Kidney epithelial cell (primary cell): ENCODE measurements at places on chromosomes 11 and 22. TPM values are rescaled to one million over a fixed set of nuclear protein-coding genes. Genes with fewer than 3 reads are reported as not detected.

GRCh38 chr11:11620173-11620920, 1.5 kb downstream of the GALNT18 start:
- no peak for DNase-seq

DNA sequence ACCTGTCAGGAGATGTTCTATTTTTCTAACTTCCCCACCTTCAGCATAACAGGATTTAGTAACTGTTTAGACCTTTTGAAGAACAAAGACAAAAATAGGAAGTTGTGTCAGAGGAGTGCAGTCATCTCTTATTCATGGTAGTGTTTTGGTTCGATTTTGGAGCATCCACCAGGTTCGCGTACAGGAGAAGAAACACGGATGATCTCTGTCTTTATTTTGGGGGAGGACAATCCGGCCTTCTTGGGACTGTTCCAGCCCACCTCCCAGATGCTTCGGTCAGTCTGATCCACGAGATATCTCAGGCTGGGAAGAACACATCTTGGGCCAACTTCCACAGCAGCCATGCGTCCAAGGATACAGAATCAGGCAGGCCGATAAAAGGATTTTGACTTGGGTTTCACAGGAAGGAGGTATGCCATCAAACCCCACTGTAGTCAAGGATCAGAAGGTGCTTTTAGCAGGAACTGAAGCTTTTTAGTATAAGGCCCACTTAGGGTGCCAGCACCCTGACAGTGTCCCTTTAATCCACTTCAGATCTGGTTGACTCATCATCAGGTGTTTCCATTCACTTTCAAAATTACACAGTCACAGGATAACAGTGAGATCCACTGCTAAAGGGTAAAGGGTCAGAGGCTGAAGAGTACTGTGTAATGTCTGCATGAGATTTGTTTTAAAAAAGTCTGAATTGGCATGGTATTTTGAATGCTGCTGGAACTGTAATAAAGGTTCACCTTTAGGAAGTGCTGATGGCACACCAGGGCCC, 16.5 kb downstream of the PATZ1 start:
- no peak for DNase-seq

GRCh38 chr11:114057605-114058004, 1.9 kb upstream of the ZBTB16 start:
- DNase-seq: no peak

DNA sequence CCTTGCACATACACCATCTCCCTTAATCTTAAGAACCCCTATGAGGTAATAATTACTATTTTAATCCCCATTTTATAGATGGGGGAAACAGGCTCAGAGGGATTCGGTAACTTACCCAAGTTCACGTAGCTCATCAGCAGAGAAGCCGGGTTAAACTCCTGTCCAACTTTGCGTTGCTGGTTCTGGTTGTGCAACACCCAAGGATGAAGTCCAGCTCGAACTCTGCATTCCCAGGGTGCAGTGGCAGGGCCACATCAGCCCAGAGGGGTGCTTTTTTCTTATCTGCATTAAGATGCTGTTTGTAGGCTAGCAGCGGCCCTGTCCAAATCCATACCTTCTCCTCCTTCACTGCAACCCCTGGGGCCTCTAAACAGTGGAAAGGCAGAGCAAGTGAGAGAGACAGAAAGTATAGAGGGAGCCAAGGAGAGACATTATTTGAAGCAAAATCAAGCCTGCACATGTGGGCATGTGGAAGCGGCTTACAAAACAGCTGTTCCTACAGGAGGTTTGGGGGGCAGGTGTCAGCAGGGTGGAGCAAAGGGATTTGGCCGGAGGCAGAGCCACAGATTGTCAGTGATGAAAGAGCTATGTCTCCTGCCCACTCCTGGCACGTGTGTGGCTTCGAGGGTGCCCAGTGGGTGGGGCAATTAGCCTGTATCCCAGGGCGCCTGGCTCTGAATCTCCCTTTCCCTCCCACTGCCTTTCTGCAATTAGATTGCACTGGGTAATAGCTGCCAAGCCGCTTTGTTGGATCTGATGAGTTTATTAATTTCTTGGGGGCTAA, 129.5 kb upstream of the TBCEL start:
- DNase-seq: no peak

GRCh38 chr11:42996421-42997307, 315.1 kb upstream of the API5 start:
- no peak for DNase-seq

DNA sequence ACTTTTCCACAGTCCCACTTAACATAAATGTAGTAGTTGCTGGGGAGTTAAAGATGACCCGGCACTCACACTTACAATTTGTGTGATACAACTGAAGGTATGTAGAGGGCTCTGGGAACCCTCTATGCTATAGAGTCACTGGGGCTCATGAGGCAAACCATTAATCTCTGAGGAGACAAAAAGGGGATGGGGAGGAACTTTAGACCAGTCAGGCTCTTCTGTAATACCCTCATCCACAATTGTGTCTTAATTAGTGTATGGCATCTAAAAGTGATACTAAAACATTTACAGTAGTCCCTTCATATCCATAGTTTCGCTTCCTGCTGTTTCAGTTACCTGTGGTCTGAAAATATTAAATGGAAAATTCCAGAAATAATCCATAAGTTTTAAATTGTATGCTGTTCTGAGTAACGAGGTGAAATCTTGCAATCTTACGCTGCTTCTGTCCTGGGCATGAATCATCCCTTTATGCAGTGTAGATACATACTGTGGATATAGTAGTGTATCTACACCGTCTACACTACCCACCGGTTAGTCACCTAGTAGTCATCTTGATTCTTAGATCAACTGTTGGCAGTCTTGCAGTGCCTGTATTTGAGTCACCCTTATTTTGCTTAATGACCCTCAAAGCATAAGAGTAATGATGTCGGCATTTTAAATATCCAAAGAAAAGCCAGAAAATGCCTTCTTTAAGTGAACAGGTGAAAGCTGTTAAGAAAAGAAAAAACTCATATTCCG, 12.2 kb downstream of the CBL start:
- DNase-seq: peak; percentile 97

DNA sequence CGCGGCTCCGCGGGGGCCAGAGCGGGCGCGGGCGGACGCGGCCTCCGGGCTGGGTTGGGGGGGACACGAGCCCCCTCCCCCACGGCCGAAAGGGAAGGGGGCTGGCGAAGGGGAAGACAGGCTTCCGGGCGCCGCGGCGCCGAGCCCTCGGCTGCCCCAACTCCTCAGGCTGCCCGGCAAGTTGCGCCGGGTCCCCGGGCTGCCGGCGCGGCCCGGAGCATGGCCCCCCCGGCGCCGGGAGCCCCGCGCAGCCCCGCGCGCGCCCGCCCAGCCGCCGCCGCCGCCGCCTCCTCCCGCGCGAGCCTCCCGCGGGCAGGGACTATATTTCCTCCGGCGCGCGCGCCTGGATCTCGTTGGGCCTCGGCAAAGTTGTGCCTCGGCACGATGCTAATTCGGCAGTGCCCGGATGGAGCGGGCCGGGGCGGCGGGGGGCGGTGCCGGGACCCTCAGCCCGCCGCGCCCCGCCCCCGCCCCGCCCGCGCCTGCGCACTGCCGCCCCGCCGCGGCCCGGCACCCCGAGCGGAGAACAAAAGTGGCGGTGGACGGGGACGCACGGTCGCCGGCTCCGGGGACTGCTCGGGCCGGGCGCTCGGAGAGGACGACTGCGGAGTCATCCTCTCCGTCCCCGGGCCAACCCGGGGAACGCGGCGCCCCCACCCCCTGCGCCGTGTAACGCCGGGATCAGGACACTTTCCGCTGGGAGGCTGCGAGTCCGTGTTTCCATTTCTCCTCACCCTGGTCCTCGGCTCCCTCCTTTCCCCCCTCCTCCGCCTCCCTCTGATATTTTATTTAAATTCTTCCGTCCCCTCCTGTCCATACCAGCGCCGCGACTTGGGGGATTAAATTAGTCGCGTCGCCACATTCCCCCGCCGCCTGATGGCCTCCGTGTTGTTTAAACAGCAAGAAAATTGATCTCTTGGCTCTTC, at the start of gene PHF21B:
Gene PHF21B, minus strand, starts transcription at position 400 of the 926 bp plus-strand sequence. CDS start 456 bp downstream, outside the sequence.
- no peak for DNase-seq

DNA sequence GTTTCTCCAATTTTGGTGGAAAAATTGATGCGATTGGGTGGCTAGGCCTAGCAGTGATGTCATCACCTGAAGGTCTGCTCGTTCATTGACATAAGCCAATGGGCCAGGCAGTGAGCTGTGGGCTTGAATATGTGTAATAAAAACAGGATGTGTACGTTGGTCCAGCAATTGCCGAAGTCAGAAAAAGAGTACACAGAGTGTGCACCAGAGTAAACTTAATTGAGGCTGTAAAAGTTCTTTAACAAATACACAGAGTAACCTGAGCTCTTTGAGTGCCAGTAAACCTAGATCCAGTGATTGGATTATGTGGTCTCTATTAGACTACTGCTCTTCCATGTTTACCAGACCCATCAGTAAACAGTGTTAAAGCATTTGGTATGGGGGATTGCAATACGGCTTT, 13.0 kb upstream of the GLYATL1 start:
- no peak for DNase-seq

GRCh38 chr11:1694064-1694845, 2.7 kb upstream of the KRTAP5-6 start:
- peak; percentile 14 for DNase-seq

- DNase-seq: no peak
Observed at GRCh38 chr11:25566298-25567200, 765.4 kb upstream of the ANO3 start.

- DNase-seq: peak; percentile 73
Observed at GRCh38 chr11:16788141-16789062, 50.0 kb downstream of the C11orf58 start.

GRCh38 chr11:33920838-33921613, 29.1 kb upstream of the LMO2 start:
- DNase-seq: no peak

GRCh38 chr22:49307481-49307830, 520.2 kb downstream of the BRD1 start:
- no peak for DNase-seq

- no peak for DNase-seq
Observed at GRCh38 chr22:43924877-43925276, 1.3 kb downstream of the PNPLA3 start.

- no peak for DNase-seq
Observed at GRCh38 chr11:64876229-64876750, 2.1 kb downstream of the EHD1 start.

DNA sequence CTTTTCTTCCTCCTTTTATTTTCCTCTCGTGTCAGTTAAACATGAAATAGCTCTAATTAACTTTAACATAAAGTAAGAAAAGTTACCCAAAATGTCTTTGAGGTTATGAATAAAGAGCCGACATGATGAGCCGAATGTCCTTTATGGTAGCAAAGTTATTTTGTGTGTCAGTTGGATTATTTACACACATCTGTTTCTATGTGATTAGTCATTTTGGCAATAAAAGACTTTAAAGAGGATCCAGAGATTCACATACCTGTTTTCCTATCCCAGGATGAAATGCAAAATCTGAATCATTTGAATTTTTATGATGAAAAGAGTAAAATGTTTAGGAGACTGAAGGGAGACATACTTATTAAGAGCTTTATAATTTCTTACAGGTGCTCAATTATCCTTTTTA, 34.0 kb upstream of the TECTA start:
- no peak for DNase-seq

DNA sequence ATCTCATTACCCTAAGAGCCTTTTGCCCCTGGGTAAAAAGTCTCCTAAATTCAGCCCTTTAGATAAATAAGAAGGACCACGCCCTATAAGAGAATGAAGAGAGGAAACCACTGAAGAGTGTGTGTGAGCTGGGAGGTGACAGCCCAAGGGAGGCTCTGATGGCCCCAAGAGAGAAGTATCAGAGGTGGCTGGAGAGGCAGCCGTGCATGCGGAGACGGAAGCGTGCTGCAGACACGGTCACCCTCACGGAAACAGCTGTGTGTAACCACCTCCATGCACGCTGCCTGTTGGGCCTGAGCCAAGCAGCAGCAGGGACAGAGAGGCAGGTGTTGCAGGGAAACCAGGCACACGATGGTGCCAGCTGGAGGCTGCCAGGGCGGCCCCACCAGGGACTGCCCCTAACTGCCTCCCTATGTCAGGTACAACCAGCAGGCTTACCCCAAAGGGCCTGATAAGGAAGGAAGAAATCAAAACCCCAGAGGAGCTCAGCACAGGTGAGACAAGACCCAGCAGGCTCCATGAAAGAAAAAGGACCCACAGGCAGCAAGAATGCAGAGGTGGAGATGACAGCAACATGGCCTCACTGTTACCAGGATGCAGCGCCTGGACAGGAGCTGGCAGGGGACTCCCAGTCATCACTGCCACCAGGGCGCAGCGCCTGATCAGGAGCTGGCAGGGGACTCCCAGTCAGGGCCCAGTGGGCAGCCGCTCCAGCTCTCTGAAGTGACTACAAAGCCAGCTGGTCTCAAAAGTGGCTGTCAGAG, 7.8 kb downstream of the LARGE2 start:
- DNase-seq: no peak

DNA sequence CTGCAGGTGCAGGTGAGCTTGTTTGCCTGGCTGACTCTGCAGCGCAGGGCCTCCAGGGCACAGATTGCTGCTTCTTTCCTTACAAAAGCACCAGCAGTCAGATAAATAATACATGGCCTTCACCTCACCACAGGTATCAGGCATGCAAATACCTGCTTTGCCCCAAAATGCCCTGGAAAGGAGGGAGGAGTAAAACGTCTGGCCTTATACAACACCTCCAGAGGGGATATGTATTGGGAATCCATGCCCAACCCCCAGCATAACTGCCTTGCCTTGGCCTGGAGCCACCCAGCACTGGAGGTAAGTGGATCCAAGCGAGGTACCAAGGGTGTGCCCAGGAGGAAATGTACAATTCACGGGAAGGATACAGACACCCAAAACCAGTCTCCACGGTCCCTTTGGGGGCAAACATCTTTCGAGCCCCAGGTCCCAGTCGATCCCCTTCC, 860 bp downstream of the TMEM184B start:
- DNase-seq: no peak

- DNase-seq: no peak
Observed at GRCh38 chr11:29782447-29782846, 234.4 kb downstream of the KCNA4 start.

DNA sequence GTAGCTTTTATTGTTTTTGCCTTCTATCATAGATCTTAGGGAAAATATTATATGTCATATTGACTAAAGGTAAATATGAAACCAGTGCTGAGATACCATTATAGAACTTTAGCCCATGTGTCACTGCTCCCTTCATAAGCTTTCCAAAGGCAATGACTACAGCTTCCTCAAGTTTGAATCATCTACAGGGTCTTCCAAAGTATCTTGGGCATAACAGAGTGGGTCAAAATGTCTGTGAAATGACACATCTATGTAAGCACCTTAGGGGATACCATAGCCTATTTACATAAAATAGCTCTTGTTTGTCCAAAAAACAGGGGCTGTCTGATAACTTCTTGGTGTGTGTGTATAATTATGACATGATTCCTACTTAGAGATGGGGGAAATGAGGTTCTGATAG, 52.5 kb downstream of the RELT start:
- no peak for DNase-seq

The SEPTIN3 gene
- 1.9 and 2.5 TPM in 2 replicates for total RNA-seq

The MEI1 gene
- 1.5 and 3.4 TPM in 2 replicates for total RNA-seq

The MPZL3 gene
- 7.9 and 9.4 TPM in 2 replicates for total RNA-seq

The PRG3 gene
- not detected in 2 replicates for total RNA-seq

The LYVE1 gene
- total RNA-seq: 0.27 TPM in 1 of 2 replicates, not detected in the other

The LRRN4CL gene
- 0.25 TPM in 1 of 2 replicates, not detected in the other for total RNA-seq

The BIK gene
- total RNA-seq: 28.5 and 31.3 TPM in 2 replicates

The YPEL1 gene
- total RNA-seq: 2.8 and 4.9 TPM in 2 replicates

The PDE3B gene
- 3.1 TPM in 2 replicates for total RNA-seq

The SLC22A25 gene
- total RNA-seq: not detected in 2 replicates

The ACRV1 gene
- total RNA-seq: not detected in 2 replicates

The RIMBP3C gene
- total RNA-seq: 0.29 and 0.48 TPM in 2 replicates

The RGL4 gene
- not detected in 2 replicates for total RNA-seq

The TRIM34 gene
- total RNA-seq: 4.5 and 4.9 TPM in 2 replicates
